ENCODE measurements at places on chromosomes 3 and 15. TPM values are rescaled to one million over a fixed set of nuclear protein-coding genes. Genes with fewer than 3 reads are reported as not detected.

The PIERCE2 gene
- 0.31 TPM for total RNA-seq

The LARP6 gene
- 0.12 TPM for total RNA-seq

The VGLL3 gene
- not detected for total RNA-seq

The CCR8 gene
- not detected for total RNA-seq

The MYZAP gene
- total RNA-seq, result not detected

The ALS2CL gene
- 1.3 TPM for total RNA-seq

The ITPKA gene
- total RNA-seq, result 1.3 TPM

The SENP8 gene
- 2.2 TPM for total RNA-seq

The ROPN1B gene
- not detected for total RNA-seq

GRCh38 chr3:102193255-102193654 is 241.6 kb upstream of the ZPLD1 start:
- no peak for DNase-seq

DNA sequence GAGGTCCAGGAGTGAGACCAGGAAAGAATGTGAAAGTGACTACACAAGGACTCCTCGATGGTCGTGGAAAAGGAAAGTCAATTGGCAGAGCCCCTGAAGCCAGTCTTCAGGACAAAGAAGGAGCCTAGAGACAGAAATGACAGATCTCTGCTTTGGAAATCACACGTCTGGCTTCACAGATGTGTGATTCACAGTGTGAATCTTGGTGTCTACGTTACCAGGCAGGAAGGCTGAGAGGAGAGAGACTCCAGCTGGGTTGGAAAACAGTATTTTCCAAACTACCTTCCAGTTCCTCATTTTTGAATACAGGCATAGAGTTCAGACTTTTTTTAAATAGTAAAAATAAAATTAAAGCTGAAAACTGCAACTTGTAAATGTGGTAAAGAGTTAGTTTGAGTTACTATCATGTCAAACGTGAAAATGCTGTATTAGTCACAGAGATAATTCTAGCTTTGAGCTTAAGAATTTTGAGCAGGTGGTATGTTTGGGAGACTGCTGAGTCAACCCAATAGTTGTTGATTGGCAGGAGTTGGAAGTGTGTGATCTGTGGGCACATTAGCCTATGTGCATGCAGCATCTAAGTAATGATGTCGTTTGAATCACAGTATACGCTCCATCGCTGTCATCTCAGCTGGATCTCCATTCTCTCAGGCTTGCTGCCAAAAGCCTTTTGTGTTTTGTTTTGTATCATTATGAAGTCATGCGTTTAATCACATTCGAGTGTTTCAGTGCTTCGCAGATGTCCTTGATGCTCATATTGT is 6.0 kb downstream of the CCR2 start:
- no peak for DNase-seq

- DNase-seq, result no peak
Observed at GRCh38 chr3:175554801-175555200, 695.7 kb downstream of the NAALADL2 start.

DNA sequence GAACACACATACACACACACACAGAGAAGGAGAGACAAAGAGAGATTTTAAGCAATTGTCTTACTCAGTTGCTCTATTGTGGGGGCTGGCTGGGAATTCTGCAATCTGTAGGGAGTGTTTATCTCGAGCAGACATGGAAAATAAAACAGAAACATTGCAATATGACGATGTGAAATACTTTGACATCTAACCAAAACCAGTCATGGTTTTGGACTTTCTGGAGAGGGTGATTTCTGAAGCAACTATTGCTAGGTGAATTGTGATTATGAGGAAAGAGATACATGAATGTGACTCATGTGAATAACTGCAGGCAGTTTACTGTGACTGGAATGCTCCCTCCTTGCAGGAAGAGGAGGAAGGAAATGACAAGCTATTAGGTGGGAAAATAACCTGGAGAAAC is 12.3 kb upstream of the PHLDB2 start:
- no peak for DNase-seq

- no peak for DNase-seq
Observed at GRCh38 chr3:193742628-193743027, 149.6 kb downstream of the OPA1 start.

DNA sequence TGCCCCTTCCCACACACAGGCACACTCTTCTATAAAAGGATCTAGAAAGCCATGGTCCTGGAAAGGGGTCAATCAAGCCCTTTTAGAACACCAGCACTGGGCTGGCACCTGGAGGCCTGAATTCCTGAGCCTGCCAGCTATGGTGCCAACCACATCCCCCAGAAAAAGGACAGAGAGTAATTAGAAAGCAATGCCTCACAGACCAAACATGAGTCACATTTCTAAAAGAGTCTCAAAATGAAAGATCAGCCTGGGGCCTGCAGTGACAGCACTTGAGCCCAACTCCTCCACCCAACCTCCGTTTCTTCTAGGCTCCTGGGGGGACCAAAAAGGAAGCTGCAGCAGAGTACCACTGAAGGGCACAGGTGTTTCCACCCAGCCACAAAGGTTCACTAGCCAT is 14.1 kb downstream of the MYLK start:
- no peak for DNase-seq

DNA sequence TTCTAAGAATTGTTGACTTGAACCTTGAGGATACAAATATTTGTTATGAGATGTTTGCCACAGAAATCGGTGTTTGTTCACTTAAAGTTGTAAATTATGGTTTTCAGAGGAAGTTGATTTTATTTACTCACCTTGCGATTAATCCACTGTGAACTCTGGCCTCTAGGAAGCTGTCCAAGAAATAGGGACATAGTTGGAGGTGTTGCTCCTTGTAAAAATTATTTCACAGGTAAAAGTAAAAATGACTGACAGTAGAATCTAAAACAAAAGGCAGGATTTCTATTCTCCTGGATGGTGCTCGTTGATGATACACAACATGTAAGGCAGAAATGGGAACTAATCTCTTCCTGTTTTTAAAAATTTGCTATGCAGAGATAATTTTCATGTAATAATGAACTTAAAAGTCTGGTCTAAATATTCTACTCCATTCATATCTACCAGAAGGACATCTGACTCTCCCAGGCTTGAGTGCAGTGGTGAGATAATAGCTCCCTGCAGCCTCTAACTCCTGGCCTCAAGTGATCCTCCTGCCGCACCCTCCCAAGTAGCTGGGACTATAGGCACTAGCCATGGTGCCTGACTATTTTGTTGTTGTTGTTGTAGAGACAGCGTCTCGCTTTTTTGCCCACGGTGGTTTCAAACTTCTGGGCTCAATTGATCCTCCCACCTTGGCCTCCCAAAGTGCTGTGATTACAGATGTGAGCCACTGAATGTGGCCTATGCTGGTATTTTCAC is 17.1 kb upstream of the LZTFL1 start:
- no peak for DNase-seq

GRCh38 chr3:197297002-197297401 is 1.4 kb downstream of the DLG1 start:
- DNase-seq, result no peak

DNA sequence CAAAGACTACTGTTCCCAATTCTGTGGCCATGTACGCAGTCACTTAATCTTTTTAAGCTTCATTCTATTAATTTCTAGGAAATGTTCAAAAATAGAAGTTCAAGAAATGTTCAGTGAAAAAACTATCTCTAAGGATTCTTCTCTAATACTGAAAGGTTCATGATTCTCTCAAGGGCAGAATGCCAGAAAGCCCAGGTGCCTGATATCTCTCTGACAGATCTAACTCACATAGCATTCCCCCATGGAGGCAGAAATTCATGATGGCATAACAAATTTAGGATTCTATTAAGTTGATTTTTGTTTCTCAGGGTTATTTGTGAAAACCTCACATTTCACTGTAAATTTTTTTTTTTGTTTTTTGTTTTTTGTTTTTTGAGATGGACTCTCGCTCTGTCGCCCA is 17.5 kb downstream of the CHRM5 start:
- DNase-seq, result no peak

DNA sequence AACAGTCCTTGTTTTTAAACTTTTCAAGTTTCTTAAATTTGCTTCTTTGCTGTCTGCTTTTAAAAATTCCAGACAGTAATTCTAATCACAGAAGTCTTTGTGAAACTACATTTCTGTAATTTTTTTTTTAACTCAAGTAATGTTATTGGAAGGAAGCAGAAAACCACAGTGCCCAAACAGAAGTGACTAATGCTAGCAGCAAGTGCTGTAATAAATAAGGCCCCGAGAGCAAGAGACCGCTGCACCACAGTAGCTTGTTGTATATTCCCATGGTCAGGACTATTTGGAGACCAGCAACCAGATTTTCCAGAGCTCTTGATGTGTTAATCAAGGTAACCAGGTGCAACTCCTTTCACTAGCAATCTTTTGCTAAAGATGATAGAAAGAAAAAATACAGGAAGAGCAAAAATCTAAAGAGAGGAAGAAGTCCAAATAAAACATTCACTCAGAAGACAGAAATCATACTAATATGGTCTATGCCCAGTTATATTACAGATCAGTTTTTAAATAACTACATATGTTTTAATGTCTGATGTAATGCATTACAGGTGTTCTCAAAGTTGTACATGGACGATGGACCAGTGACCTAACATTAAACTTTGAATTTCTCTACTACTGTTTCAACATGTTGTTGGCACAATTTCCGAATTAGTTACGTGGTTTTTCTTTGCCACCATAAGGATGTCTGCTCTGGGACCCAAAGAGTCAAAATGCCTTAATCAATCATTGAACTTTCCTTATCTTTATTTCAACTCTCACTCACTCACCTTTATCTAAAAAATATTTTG is 36.4 kb downstream of the WWTR1 start:
- no peak for DNase-seq

DNA sequence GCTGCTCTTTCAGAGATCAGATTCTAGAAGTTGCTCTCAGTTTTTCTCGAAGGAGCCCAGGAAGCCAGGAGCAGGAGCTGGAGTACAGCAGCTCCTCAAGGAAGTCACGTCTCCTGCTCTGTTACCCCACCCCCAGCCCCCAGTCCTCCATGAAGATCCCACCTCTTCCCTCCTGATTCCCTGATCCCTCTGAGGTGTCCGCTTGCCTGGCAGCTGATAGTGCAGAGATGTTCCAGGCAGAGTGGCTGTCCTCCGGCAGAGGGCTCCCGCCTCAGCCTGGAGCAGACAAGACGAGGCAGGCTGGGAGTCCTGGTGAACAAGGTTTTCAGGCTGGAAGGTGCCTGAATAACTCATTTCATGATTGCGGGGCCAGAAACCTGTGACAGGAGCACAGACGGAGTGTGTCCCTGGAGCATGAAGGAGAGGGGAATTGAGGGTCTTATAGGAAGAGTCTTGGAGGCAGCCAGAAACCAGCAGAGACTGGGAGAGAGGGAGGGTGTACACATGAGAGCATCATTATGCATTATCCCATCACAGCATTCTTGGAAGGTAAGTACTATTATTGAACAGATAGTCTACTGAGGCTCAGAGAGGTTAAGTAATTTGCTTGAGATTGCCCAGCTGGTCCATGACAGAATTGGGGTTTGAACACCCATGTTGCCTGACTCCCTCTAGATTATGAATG is 1.2 kb downstream of the HRH1 start:
- DNase-seq, result peak; percentile 27

GRCh38 chr3:118544458-118544857 is 490.2 kb downstream of the IGSF11 start:
- no peak for DNase-seq

DNA sequence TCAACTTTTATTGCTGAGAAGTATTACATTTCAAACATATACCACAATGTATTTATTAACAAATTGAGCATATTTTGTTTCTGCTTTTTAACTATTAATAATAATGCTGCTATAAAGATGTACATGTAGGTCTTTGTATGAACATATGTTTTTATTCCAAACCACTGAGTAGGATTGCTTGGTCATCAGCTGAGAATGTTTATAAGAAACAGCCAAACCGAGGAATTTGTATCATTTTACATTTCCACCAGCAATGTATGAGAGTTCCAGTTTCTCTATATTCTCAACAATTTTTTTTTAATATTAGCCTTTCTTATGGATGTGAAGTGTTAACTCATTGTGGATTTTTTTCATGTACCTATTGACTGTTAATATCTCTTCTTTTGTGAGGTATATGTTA is 119.5 kb upstream of the MDFIC2 start:
- DNase-seq, result no peak

DNA sequence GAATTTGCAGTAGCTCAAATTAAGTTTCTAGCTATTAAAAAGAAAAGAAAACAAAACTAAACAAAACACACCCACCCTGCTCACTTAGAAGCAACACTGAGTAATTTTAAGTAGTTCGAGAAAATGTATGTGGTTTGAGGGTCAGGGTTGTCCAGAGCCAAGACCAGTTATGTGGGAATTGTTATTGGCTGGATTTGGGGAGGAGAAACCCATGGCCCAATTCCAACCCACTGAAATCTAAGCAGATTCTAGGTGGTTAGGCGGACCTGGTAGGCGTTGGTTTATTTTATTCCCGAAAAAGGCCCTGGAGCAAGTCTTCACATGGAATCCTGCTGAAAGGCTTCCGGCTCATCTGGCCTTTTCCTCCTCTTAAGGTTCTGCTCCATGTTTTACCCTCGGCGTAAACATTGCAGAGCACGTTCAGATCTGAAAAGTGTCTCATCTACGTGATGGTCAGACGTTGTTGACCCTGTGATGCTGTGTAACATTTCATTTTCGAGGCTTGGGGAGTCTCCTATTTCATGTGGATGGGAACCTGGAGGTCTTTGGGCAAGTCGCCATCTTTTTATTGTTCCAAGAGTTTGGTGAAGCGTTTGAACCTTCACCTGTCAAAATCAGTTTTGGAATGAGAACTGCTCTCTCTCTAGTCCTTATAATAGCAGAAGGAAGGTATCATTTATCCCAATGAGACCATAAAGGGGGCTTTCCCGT is 64.0 kb downstream of the FLNB start:
- no peak for DNase-seq

DNA sequence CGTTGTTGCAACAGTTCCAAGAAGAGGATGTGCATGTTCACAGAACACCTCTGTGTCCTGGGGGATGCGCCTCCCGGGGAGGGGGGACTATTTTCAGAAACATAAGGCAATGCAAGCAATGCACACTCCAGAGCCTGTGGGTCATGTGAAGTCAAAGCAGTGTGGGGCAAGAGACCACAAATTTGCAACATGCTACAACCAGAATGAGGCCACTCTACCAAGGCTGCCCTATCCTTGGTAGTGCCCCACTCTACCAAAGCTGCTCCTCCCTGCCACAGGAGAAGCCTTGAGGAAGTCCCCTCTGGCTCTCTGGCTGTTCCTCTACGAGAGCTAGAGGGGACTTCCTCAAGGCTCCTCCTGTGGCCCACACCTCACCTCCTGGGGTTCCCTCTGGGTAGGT is 8.4 kb upstream of the NR2C2 start:
- DNase-seq, result no peak

GRCh38 chr15:74844319-74845207 is 1.6 kb upstream of the ULK3 start:
- no peak for DNase-seq

GRCh38 chr3:186165331-186165730 is 56.4 kb upstream of the ETV5 start:
- no peak for DNase-seq

- DNase-seq, result no peak
Observed at GRCh38 chr15:65769482-65769881, 22.6 kb downstream of the DENND4A start.

DNA sequence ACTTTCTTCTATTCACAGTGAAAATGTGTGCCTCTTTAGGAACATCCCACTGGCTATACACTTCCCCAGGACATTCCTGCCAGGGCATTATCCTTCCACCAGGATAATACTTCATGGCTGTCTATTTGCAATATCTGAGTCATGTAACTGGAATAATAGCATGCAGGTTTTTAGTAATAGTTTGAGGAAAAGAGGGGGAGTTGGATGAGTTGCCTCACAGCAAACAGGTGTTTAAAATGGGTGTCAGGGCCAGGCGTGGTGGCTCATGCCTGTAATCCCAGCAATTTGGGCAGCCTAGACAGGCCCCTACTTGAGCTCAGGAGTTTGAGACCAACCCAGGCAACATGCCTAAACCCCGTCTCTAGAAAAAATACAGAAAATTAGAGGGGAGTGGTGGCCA is 585.9 kb downstream of the DIPK2A start:
- DNase-seq, result no peak
